ENCODE measurements at places on chromosomes 1 and 21. TPM values are rescaled to one million over a fixed set of nuclear protein-coding genes. Genes with fewer than 3 reads are reported as not detected.

Gene CATSPER4
- polyA plus RNA-seq = not detected

Gene CRYAA
- polyA plus RNA-seq = 0.14 TPM

Gene HSPB7
- 3.2 TPM for polyA plus RNA-seq

Gene LRRIQ3
- polyA plus RNA-seq = 2.4 TPM

Gene NUDT17
- 10.3 TPM for polyA plus RNA-seq

Gene ANGPTL3
- polyA plus RNA-seq = 0.71 TPM

Gene SLC30A10
- polyA plus RNA-seq = 0.13 TPM

Gene LCE3D
- not detected for polyA plus RNA-seq

Gene LRRC38
- polyA plus RNA-seq = not detected

Gene LCE2B
- not detected for polyA plus RNA-seq

Gene TTC34
- 0.58 TPM for polyA plus RNA-seq
